Inflammatory macrophage (primary cell): ENCODE measurements at places on chromosomes 6 and 20.
A peak's percentile ranks its signal among the peaks of the same experiment; 100 is the strongest.

GRCh38 chr6:139378882-139379341 lies 4.5 kb upstream of the CITED2 start:
- DNase-seq = no peak

GRCh38 chr20:42361402-42361970 lies 743.3 kb upstream of the CHD6 start:
- DNase-seq = no peak

DNA sequence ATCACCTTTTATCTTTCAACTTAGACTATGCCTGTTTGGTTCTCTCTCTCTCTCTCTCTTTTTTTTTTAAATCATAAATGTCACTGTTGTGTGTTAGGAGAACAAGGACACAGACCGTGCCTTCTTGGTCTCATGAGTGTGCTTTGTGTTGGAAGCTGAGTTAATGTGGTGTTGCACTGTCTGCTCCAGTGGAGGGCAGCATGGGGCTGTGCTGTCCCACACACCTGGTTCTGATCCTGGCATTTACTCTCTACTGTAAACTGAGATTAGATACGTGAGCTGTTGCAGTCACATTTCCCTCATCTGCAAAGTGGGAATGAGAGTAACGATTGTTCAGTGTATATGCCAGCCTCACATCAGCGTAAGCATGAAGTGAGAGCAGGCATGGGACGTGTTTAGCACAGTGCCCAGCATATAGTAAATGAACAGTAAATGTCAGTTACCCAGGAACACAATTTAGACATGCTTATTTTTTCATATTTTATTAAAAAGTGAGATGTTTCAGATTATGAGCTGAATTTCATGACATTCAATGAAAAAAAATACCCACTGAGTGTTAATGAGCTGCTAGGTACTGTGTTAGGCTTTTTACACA lies 161.1 kb downstream of the FARS2 start:
- no peak for DNase-seq

GRCh38 chr20:24469116-24469893 lies at the start of gene SYNDIG1:
TSS of gene SYNDIG1 (plus strand) at chr20:24469629. CDS start at chr20:24543098, 73,469 bp downstream.
- DNase-seq = no peak

- no peak for DNase-seq
Observed at GRCh38 chr20:47727909-47728361, 57.3 kb downstream of the SULF2 start.

DNA sequence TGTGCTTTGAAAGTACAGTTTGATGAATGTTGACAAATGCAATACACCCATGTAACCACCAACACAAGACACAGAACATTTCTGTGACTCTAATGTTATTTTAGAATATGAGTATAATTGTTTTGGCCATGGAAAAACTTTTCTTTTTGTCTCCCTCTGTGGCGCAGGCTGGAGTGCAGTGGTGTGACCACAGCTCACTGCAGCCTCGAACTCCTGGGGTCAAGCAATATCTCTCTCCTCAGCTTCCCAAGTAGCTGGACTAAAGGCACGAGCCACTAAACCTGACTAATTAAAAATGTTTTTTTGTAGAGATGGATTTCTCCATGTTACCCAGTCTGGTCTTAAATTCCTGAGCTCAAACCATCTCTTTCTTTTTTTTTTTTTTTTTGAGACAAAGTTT lies 20.3 kb upstream of the BCAS4 start:
- DNase-seq = no peak

DNA sequence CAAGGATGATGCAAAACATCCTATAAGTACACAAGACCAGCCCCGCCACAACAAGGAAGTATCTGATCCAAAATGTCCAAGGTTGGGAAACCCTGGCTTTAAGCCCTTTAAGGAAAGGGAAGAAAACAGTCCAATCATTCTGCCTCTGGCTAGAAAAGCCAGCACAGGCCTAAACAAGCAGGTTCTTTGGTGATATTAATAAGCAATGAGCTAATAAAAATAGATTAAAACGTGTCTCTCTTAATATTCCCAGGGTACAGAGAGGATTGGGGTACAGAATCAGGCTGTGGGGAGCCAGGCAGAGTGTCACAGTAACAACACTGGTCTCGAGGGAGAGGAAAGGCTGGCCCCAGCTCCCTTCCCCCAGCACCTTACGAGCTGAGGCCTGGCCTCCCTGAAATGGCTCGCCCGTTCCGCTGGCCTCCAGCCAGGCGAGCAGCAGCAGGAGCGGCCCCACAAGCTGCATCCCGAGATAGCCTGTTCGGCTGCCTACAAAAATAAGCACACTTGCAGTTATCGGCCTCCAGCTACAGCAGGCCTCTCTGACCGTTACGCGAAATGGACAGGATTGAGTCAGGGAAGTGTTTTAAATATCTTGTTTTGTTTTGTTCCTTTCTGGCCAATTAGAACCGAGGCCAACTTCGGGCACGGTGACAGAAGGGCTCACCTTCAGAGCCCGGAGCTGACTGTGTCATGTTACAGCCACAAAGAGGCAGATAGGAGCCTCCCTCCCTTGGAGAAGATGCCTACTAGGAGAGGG lies 4.0 kb upstream of the ZMYND8 start:
- peak; percentile 93 for DNase-seq

- DNase-seq = no peak
Observed at GRCh38 chr6:169233181-169233580, 20.5 kb downstream of the THBS2 start.

- no peak for DNase-seq
Observed at GRCh38 chr6:150640556-150641209, 41.0 kb downstream of the PLEKHG1 start.

GRCh38 chr6:96521306-96521643 lies 331 bp upstream of the UFL1 start:
- DNase-seq = no peak

- no peak for DNase-seq
Observed at GRCh38 chr20:60123652-60124051, 165.4 kb downstream of the CDH26 start.

GRCh38 chr6:166862287-166862977 lies 93.9 kb downstream of the RNASET2 start:
- no peak for DNase-seq

DNA sequence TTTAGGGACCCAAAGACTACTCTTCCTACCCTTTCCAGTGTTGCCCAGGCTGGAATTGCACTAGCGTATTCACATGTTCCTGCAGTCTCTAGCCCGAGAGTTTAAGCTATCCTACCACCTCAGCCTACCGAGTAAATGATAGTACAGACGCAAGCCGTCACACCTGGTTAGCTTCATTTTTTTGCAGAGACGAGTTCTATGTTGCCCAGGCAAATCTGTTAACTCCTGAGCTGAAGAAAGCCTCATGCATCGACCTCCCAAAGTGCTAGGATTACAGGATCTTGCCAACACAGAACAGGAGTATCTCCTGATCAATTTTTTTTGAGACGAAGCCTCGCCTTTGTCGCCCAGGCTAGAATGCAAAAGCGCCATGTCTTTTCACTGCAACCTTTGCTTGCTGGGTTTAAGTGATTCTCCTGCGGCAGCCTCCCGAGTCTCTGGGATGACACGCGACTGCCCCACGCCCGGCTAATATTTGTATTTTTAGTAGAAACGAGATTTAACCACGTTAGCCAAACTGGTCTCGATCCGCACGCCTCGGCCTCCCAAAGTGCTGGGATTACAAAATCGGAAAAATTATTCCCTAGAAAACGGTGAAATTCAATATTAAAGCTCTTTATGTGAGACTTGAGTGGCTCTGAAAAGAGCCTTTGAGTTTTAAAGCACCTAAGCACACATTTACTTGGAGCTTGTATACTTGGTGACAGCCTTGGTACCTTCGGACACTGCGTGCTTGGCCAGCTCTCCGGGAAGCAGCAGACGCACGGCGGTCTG lies 128.5 kb downstream of the HFE start:
- DNase-seq = no peak

DNA sequence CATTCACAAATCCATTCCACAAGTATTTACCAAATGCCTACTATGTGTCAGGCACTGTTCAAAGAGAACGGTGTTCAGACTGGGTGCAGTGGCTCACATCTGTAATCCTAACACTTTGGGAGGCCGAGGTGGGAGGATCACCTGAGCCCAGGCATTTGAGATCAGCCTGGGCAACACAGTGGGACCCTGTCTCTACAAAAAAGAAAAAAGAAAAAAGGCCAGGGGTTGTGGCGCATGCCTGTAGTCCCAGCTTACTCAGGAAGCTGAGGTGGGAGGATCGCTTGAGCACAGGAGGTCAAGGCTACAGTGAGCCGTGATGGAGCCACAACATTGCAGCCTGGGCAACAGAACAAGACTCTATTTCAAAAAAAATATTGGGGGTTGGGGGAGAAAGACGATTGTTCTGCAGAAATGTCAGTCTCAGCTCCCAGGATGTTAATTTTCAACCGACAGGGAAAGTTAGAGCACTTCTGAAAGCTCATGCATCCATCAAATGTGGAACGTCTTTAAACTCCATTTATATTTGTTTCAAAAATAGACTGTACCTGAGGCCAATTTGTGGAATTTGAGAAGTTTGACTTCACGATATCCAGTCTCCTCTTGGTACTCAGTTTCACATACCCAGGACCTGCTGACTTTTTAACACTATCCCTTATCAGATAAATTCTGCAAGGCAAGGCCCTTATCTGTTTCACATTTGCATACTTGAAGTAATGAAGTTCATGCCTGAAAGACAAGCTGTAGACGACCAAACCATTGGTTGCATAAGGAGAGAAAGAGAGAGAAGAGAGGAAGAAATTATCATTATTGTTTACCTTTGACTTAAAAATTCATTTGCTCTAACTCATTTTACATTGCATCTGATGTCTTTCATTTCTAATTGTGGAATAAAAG lies 14.8 kb upstream of the BTN3A2 start:
- DNase-seq = no peak

GRCh38 chr20:4100679-4101078 lies 85.3 kb upstream of the RNF24 start:
- DNase-seq = no peak

DNA sequence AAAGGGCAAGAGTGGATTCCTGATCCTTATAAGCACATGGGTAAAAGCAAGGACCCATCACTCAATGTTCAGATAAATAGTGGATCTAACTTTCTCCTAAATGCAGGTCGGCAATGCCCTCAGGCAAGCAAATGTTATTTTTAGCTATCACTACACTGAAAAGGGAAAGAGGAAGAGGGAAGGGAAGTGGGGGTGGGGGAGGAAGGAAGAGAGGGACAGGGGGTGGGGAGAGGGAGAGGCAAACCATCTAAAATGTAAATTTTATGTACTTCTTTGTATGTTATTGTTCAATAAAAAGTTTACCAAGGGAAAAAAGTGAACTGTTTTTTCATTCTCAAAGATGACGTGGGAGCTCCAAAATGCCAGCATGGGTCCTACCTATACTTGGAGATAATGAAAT lies 44.2 kb downstream of the CHD6 start:
- peak; percentile 11 for DNase-seq

DNA sequence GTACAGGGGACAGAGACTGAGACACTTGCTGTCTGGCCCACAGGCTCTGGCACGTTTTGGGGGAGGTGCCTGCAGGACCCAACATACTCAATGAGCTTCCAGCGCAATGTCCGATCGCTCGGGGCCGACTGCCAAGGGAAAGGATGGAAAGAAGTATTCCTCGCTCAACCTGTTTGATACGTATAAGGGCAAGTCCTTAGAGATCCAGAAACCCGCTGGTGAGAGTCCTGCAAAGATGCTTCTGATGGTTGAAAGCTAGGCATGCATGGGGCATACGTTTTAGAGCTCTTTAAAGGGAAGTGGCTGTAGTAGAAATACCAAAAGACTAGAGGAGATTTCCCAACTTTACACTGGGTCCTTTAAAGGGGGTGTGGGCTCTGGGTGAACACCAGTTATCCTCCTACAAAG lies 2.2 kb downstream of the PRRC2A start:
- peak; percentile 57 for DNase-seq

DNA sequence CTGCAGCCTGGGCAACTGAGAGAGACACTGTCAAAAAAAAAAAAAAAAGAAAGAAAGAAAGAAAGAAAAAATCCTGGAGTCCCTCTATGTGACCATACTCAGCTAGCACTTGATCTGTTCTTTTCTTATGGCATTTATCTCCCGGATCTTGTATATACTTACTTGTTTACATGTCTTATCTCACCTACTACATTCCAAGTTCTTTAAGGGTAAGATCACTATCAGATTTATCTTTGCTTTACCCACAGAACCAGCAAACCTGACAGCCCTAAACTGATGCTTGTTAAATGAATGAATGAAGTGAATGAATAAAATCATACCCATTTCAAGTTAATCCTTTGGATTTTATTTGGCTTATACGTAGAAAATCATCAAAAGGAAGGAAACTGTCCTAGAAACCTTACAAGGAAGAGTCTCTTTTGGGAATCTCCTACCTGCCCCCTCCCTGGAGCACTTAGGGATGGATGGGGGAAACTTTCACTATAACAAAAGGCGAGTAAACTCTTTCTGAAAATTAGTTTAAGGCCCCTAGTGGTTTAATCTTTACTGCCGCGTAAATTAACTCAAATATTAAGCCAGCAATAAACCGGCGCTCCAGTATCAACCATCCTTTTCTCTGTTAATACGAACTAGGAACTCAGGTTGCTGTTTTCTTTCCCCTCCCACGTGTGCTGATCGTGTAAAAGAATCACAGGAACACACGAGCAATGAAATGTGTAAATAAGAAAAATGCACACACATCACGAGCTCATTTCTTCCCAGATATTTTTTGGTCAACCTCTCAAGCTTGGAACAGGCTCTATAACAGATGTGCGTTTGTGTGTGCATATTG lies 1.3 kb upstream of the UTRN start:
- DNase-seq = no peak

DNA sequence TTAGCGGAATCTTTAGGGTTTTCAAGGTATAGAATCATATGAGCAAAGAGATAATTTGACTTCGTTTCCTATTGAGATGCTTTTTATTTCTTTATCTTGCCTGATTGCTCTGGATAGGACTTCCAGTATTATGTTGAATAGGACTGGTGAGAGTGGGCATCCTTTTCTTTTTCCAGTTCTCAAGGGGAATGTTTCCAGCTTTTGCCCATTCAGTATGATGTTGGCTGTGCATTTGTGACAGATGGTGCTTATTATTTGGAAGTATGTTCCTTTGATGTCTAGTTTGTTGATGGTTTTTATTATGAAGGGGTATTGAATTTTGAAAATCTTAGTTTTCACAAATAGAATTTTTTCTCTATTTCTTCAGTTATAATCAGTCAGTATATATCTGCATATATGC lies 656.6 kb upstream of the MAP3K7 start:
- DNase-seq = no peak

DNA sequence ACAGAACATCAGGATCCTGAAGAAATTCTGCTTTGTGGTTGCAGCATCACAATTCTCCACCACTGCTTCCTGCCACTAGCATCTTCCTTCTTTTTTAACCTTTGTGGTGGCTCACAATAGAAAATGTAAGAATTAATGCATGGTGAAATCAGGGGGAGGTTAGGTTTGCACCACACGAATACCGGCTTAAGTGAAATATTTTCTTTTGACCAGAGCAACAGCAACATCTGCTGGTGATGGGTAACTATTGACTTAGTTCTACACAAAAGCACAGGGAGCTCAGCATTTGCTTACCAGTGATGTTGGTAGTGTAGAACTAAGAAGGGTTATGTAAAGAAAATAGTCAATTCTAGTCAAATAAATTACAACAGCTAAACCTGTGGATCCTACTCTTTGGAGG lies 280.5 kb downstream of the SYNE1 start:
- peak; percentile 84 for DNase-seq
